CD4-positive, alpha-beta T cell treated with Interleukin-6 for 4 hours (primary cell): ENCODE measurements at places on chromosomes 2 and 18.

GRCh38 chr2:236963631-236964182 lies 122.0 kb upstream of the COPS8 start:
- DNase-seq = no peak

DNA sequence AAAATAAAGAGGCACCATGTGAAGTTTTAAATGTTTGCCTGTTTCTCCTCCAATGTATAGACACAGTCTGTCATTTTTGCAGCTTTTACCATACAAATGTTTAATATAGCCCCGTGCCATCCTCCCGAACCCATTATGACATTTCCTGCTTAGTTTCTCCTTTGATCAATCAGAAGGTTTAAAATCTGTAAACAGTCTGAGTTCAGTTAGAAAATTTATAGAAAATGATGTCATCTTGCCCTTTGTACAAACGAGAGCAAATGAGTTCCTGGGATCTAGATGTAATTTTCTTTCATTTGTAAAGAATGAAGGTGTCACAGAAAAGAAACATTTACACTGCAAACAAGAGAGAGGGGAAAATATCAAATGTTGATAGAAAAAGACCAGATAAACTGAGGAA lies 62.7 kb upstream of the NFU1 start:
- DNase-seq = peak; percentile 23

DNA sequence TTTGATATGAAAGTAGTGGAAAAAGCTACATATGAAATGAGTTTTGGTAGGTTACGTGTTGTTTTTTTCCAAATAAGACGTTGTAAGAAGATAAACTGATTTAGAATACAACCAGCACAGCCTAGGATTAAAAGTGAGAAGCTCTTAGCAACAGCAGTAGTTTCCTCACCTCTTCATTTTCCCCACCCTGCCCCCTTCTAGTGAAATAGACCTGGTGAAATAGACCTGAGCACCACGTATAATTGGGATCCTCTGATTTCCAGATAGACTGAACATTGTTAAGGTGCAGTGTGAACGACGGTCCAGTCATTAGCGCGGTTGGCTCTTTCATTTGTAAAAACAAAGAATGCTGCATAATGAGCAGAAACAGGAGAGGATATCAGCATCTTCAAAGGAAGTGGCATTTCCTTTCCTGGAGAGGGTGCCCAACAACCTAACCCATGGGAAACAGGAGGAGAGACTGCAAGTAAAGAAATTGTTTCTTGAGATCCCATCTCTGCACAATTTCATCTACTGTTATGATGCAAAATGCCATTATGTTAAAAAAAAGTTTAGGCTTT lies 114.3 kb downstream of the FIGN start:
- no peak for DNase-seq

- DNase-seq = no peak
These were observed 5.4 kb upstream of the ITGB6 start for GRCh38 chr2:160205505-160205904.

- DNase-seq = no peak
These were observed 169.0 kb upstream of the HAAO start for GRCh38 chr2:42961385-42961811.
